ENCODE measurements at places on chromosomes 1 and 21.

DNA sequence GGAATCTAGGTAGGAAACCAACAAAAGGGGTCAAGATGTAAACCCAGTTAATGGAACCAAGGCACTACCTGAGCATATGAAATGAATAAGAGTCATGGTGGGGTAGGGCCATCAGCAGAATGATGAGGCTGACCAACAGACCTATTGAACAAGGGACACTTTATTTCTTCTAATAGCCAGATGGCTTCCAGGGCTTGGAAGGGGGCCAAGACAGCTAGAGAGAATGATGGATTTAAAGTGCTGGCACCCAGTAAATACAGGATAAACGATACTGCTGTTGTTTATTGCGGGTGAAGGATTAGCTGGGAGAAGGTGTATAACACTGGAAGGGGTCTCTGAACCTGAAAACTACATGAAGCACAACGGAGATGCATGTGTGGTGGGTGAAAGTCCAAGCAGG lies 15.6 kb downstream of the DDAH1 start:
- no peak for DNase-seq

DNA sequence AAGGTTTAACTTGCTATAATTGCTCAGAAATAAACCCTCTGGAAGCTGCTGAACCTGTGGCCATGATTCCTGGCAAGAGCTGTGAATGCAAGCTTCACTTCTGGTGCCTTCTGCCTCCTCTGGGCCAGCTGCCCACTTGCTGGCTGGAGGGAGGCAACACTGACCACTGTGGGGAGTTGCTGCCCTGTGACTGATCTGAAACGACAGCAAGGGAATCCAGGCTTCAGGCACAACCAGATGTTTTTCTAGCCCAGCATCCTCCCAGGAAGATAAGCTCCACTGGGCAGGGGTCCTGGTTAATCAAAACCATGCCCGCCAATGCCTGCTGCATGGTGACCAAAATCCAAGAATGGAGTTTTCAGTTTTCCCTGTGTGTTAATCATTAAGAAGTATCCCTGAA lies 180.0 kb upstream of the HMGB4 start:
- DNase-seq: no peak

DNA sequence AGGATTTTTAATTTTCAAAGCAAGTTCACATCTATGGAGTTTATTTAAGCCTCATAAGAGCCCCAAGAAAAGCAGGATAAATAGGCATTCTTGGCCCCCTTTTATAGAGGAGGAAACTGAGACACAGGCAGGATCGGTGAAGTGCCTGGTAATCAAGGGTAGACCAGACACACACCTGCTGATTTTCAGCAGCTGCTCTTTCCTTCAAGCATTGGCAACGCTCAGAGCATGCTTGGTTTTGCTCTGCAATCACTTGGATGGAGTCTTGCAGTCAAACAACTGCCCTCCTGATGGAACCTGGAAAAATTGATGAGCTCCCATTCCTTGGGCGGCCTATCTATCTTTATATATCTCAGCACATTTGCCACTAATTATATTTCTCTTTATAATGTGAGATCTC lies 478.9 kb upstream of the CAMK1G start:
- no peak for DNase-seq

DNA sequence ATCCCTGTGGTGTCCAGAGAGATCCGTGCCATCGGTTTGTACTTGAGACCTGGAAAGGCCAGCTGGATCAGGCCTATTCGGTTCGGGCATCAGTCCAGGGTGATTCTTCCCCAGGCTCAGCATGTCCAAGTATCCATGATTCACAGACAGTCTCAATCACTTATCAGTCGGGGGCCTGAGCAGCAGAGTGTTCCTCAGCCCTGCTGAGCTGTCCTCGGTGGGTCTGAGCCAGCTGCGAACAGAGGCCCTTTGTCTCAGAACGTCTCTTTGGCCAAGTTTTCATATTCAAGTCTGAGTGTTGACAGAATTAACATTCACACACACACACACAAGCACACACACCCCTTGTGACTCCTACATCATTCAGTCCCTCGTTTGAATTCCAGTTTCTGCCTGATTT lies 33.4 kb upstream of the OSBPL9 start:
- peak; percentile 82 for DNase-seq

DNA sequence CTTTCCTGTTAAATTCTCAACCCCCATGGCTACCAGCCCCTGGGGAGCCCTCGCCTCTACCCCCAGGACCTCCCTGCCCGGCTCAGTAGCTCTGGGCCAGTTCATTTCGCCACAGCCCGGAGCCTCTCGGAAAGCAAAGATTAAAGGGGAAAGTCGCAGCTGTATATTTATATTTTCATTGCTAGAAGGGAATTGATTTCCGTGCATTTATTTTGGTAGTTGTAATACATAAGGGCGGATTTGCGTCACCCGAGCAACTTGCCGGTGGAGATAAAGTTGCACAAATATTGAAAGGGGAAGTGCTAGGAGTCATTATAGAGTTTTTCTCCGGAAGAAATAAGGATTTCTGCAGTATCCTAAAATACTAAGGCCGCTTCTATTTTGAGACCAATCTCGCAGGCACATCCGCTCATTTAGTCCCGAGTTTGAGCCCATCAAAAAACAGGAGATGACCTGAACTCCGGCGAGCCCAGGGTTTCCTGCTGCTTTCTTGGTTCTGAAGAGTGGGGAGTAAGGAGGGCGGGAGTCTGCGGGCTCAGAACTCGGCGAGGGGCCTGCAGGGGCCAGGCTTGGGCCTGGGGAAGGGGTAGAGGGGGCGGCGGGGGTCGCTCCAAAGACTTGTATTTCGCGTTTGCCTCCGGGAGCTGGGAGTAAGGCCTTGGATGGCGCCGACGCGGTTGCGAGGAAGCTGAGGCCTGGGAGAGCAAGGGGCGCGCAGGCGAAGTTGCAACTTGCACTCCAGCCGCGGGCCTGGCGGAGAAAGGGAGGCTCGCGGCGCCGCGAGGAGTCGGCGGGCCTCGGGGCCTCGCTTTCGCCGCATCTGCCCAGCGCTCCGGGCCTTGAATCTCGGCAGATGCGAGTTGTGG lies 2.5 kb upstream of the HLX start:
- DNase-seq: no peak

- no peak for DNase-seq
Measured at GRCh38 chr1:19435181-19435580, 50.2 kb downstream of the CAPZB start.

GRCh38 chr1:11280719-11281376 lies 7.8 kb downstream of the UBIAD1 start:
- DNase-seq: no peak

DNA sequence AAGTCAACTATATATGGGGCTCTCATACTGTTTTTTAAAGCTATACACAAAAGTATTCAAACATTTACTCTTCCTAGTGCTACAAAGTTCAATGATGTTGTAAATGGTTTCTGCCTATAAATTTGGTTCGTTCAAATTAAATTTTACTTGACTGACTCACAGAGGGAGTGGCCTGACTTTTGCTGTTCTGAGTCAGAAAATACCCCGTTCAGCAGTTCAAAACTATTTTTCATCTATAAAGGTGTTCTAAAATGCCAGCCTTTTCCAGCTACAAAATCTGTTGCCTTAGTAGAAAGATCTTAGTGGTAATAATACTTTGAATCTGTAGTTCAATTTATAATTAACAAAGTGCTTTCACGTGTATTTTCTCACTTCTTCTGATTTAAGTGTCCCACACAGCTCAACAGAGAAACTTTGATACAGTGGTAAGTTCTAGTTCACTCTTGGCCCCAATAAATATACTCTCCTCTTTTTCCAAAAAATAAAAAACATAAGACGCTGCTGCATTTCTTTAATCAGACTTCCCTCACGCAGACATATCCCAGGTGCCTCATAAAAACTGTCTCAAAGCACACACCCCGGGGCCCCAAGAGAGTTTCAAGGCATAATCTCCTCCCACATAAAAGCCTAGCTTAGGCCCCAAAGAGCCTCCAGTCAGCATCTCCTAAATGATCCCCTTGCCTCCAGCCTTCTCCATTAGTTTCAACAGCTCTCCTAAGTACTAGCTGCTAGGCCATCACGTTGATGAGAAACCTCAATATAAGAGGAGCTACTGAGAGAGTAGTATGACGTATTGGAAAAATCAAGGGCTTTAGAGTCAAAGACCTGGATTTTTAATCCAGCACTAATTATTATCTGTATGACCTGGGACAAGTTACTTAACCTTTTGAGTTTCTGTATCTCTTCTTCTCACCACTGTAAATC lies 3.2 kb downstream of the PTP4A2 start:
- DNase-seq: no peak

- DNase-seq: peak; percentile 73
Measured at GRCh38 chr1:171841931-171842761, 848 bp downstream of the DNM3 start.

DNA sequence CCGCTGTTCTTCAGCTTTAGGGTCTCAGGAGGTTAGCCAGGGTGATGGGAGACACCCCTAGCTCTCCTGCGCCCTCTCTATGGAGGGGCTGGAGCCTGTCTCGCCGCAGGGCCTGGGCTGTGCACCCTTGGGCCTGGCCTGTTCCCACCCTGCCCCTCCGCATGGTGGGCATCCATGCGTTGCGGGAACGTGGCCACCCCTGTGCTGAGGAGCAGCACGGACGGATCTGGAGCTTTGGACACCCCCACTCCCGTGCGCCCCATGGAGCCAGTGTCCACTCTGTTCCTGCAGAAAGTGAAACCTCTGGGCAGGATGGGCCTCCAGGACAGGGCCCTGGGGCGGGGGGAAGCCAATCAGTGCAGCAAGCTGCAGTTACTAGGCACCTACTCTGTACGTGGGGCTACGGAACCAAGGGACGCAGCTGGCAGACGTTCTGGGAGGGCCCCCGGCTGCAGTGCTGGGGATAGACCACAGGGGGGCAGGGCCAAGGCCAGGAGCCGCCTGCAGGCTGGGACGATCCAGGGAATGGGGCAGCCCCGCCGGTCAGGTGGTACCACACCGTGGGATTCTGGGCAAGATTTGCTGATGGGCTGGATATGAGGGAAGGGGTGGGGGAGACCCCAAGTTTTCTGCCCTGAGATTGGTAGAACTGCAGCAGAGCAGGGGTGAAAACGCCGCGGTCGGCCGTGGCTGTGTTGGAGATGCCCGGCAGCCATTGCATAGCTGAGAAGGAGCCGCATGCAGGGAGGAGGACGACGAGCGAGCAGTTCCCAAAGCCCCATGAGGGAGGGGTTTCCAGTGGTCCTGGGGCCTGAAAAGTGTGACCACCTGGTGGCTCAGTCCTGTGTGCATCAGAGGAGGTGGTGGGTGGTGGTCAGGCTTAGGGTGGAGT lies 43.3 kb downstream of the TP73 start:
- DNase-seq: no peak

DNA sequence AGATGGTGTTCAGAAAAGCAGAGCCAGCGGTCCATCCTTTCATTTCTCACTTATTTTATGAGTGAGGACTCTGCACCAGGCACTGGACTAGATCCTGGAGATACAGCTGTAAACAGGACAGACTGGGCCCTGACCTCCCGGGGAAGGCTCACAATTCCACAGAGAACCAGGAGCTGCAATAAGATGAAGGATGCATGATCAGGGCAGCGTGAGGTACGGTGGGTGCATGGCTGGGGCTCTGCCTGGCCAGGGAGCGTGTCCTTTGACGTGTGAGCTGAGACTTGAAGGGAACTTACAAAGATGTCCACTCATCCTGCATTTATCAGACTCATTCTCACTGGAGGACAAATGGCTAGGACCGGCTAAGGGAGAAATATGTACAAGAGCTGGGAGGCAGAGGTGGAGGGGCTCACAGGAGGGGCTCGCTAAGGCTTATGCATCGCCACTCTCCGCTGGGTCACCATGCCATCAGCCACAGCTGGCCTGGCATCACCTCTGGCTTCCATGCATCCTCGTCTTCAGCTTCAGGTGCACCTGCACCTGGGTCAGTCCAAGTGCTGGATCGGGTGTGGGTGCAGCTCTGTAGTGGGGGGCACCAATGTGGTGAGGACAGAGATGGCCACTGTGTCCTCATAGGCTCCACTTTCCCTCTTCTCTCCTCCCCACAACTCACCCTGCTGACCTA lies 213.9 kb downstream of the TOMM20 start:
- DNase-seq: no peak

DNA sequence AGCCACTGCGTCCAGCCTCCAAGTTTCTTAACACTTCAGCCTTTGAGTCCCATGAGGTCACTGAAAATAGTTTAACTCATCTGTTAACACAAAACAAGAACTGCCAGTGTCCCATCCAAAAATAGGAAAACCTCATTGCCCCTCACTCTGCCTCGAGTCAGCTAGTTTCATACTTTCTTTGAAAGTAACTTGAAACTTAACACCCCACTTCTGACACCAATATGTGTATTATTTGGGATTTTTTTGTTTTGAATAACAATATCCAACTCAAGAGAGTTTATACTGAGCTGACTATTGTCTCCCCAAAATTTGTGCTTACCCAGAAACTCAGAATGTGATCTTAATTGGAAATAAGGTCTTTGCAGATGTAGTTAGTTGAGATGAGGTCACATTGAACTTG lies 16.9 kb upstream of the PIK3CD start:
- DNase-seq: no peak

- DNase-seq: no peak
Measured at GRCh38 chr1:6336776-6337622, 56.6 kb downstream of the ACOT7 start.

GRCh38 chr1:109789551-109790180 lies 25.9 kb upstream of the EPS8L3 start:
- peak; percentile 71 for DNase-seq

DNA sequence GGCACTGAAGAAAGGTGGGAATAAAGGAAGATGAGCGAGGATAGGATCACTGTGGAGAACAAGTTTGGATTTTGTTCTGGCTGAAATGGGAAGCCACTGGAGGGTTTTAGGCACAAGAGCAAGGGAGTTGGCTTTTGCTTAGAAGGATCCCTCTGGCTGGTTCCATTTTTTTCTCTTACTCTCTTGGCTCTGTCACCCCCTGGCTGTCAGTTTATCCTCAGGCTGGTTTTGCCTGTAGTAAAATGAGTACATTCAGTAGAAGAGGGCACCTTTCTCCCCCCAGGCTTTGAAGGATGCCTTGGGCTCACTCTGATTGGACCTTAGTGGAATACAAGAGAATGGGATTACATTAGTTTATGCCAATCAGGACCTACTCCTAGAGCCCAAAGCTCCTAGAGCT lies 17.1 kb downstream of the CACHD1 start:
- no peak for DNase-seq

DNA sequence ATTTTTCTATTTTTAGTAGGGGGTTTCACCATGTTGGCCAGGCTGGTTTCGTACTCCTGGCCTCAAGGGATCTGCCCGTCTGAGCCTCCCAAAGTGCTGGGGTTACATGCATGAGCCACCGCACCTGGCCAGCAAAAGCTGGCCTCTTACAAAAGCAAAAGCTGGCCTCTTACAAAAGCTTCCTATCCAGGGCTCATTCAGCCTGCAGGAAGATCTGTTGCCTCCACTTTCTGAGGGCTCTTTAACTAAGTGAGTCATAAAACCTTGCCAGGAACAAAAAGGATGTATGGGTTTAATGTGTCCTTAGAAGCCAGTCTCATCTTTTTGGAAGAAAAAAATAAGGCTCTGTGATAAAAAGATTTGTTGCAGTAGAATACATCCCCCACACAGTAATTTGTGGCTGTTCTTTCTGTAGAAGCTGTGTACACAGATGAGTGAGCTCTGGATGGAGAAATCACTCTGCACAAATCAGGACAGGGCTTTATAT lies 15.0 kb downstream of the HTR1D start:
- DNase-seq: no peak

DNA sequence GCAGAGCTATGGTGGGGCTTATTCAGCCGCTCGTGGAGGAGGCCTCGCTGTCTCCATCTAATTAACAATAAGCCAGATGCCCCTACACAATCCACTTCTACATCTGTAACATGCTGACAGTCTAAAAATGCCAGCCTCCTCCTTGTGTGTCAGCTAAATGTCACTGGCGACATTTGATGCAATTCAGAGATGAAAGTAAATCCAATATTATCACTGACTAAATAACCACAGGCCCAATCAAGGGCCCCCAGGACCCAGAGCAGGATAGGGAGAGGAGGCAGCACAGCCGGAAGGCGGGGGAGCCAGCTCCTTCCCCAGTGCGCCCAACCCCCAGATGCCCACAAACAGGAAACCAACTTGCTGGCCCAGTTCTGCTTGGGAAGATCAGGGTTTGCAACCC lies 76.6 kb downstream of the DMRTA2 start:
- DNase-seq: no peak
